T-cell (primary cell): ENCODE measurements at places on chromosomes 2 and 18. TPM values are rescaled to one million over a fixed set of nuclear protein-coding genes. Genes with fewer than 3 reads are reported as not detected.

The RFX8 gene
- 0.25 TPM for total RNA-seq

DNA sequence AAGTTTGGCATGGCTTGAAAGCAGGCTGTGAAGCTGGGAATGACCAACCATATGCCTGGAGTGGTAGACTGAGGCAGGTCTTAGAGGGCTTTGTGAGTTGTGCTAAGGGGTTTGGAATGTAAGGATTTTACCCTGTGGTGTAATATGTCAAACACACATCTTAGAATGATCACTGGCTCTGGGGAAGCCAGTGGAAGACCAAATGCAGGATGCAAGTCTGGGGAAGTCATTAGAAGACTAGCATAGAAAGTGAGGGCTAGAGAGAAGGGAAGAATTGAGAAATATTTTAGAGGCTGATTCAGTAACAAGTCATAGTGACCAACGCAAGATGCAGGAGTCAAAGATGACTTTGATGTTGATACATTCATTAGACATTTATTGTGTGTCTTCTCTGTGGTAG, 3.5 kb upstream of the FHOD3 start:
- no peak overlapping the region for H3K27ac ChIP-seq
- no peaks in the 10 kb centered on the region for H3K4me1 ChIP-seq
- H3K4me3 ChIP-seq = no peak overlapping the region

GRCh38 chr2:69721022-69721421, 20.9 kb upstream of the ANXA4 start:
- DNase-seq = no peak
- no peak overlapping the region for H3K27ac ChIP-seq
- H3K4me1 ChIP-seq = peaks cover 3% of the 10 kb centered on the region
- no peaks in the 10 kb centered on the region for H3K36me3 ChIP-seq
- no peaks in the 10 kb centered on the region for H3K27me3 ChIP-seq

- no peaks in the 10 kb centered on the region for H3K36me3 ChIP-seq
- H3K27ac ChIP-seq = no peak overlapping the region
These were observed 176.3 kb downstream of the TWIST2 start for GRCh38 chr2:239024226-239024625.

DNA sequence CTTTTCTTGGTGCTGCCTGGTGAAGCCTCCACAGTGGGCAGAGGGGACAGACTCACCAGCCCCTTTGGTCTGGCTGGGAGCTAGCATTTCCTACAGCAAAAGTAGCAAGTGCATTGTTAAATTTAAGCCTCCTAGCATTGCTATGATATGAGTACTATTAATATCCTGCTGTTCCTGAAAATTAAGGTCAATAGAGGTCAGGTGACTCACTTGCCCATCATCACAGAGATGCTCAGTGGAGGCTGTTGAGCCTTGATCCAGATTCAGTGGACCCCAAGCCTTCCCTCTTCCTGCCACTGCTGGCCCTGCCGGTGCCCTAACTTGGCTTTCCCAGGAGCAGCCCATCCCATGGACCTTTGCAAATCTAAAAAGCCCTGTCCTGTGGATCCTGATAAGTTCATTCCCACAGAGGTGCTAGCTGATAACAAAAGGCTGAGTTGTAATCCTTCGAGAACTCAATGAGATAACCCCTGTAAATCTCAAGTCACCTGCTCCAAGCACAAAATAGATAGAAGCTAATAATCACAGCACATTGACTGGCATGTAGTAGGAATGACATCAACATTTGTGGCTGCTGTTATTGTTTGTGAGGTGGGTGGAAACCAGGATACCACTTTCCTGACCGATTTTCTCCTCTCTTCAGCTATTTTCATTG, 84.4 kb downstream of the THNSL2 start:
- no peak overlapping the region for H3K4me3 ChIP-seq
- H3K27ac ChIP-seq = no peak overlapping the region
- peaks cover 5% of the 10 kb centered on the region for H3K4me1 ChIP-seq
- H3K27me3 ChIP-seq = no peaks in the 10 kb centered on the region
- no peak for DNase-seq

DNA sequence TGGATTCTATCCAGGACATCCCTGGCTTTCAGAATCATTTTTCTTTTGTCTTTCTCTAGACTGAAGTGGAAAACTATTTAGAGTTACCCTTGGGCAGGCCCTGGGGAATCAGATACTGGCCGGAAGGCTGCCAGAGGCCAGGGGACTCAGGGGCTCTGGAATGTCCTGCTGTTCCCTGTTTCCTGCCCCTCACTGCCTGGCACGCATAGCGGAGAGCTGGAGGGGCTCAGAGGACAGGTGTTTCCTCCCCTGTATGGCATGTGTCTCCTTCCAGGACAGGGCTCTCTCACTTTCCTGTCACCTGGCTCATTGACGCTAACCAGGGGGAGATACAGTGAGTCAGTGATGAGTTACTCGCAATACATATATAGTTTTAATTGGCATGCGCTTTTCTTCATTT, 38.8 kb downstream of the DYSF start:
- no peak overlapping the region for H3K27ac ChIP-seq
- H3K36me3 ChIP-seq = no peaks in the 10 kb centered on the region
- no peak overlapping the region for H3K4me3 ChIP-seq
- no peaks in the 10 kb centered on the region for H3K27me3 ChIP-seq

- H3K27me3 ChIP-seq = no peaks in the 10 kb centered on the region
- no peak overlapping the region for H3K4me3 ChIP-seq
- H3K4me1 ChIP-seq = no peaks in the 10 kb centered on the region
- H3K27ac ChIP-seq = no peak overlapping the region
These were observed 334.1 kb upstream of the RAB6C start for GRCh38 chr2:129645335-129645734.
